Stimulated activated CD8-positive, alpha-beta memory T cell treated with anti-CD3 and anti-CD28 coated beads, Interleukin-2, amount 100 ng/mL, for 48 hours (primary cell): ENCODE measurements at places on chromosomes 12 and 14.

DNA sequence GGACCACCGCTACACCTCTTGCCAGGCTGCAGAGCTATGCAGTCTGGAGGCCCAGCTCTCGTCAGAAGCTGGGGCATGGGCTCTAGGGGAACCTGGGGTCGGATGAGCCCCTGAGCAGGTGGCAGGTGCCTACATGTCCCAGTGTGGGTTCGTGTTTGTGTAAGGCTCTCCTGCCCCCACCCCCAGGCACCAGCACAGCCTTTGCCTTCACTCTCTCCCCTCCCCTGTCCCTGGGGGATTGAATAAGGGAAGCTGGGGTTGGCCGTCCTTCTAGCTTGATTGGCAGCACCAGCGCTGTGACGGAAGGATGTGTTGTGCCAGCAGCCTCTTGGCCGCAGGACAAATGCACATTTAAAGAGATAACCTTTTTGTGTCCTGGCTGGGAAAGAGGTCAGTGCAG, 34.8 kb upstream of the TSPAN9 start:
- no peak for DNase-seq

DNA sequence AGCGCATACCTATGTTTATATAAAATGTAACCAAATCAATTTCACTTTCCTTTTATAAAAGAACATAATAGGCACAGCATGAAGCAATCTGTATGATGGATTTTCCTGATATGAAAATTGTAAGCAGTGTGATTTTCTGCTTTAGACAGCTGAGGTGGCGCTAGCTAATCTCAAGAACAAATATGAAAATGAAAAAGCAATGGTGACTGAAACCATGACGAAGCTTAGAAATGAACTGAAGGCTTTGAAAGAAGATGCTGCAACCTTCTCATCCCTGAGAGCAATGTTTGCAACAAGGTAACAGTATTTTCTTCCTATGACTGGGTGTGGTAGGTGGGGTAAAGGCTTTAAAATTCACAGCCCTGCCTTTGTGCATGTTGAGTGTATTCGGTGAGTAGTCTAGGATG, 65.0 kb upstream of the FGD4 start:
- no peak for DNase-seq

DNA sequence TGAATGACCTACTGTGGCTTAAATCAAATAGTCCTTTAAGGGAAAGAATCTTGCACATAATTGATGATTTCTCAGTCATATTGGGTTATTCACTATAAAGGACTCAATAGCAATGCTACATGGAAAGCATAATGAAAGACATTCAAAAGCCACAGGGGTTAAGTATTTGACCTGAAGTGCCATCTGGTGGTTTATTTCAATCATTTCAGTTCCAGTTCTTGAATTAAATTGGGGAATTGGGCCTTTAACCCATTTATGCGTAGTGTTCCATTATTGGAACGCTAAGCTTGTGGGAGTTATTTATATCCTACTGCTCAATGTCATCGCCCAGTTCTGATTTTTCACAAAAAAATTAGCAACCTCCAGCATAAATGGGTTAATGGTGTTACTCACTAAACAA, 41.3 kb upstream of the C12orf71 start:
- DNase-seq: no peak

- peak; percentile 54 for DNase-seq
Observed at GRCh38 chr12:47819138-47819895, 386 bp downstream of the HDAC7 start.

GRCh38 chr12:28771968-28772367, 377.1 kb upstream of the FAR2 start:
- no peak for DNase-seq

DNA sequence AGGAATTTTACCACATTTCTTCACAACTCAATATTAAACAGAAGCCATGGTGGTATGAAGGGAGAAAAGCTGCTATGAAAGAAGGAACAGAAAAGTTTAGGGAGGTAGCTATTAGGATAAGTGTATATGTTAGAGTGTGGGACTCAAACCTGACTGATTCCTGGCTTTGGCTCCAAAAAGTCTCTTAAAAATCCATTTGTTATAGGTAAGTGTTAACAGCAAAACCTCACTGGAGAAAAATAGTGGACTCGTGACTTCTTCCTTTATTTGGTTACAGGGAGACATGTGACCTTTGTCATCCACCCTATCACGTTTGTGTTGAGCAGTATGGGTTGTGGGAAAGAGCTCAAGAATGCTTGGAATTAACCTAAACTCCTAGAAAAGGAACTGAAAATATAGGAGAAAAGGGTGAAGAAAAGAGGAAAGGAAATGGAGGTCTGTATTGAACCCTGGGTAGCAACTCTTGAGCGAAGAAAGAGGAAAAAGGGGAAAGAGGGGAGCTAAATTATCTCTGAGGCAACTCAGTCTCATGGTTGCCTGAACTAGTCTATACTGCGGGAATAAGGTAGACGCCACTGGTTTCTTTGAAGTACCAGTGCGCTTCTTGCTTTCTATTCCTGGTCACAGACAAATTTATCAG, 3.6 kb upstream of the EID3 start:
- DNase-seq: no peak

DNA sequence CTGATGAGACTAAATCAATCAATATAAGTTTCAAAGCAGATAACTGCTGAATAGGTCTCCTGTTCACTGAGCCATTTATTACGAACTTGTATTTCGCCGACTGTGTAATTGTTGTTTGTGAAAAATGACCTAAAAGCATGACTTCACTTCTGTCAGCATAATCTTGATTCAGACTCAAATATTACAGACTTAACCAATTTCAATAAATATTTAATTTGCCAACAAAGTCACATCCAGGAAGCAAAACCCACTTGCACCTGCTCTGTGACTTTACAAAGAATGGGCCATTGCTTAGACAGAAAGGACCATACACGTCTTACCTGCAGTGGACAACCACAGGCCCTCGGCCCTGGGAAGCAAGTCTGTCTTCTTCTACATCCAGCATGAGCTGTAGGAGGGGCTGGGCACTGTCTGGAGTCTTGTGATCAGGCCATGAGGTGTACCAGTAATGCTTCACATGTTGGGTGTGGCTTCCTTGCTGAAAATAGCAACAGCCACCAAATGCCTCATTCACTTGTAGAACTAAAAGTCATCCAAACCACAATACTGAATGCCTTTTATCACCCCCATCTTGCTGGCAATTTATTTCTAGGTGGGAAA, 23.5 kb upstream of the PTPRB start:
- DNase-seq: no peak

GRCh38 chr12:74021937-74022336, 515.7 kb upstream of the ATXN7L3B start:
- peak; percentile 1 for DNase-seq

- no peak for DNase-seq
Observed at GRCh38 chr14:75223664-75224154, 47.3 kb upstream of the TMED10 start.

- DNase-seq: no peak
Observed at GRCh38 chr12:30092983-30093617, 309.4 kb upstream of the TMTC1 start.

GRCh38 chr12:54282949-54283593, 2.5 kb downstream of the HNRNPA1 start:
- no peak for DNase-seq

DNA sequence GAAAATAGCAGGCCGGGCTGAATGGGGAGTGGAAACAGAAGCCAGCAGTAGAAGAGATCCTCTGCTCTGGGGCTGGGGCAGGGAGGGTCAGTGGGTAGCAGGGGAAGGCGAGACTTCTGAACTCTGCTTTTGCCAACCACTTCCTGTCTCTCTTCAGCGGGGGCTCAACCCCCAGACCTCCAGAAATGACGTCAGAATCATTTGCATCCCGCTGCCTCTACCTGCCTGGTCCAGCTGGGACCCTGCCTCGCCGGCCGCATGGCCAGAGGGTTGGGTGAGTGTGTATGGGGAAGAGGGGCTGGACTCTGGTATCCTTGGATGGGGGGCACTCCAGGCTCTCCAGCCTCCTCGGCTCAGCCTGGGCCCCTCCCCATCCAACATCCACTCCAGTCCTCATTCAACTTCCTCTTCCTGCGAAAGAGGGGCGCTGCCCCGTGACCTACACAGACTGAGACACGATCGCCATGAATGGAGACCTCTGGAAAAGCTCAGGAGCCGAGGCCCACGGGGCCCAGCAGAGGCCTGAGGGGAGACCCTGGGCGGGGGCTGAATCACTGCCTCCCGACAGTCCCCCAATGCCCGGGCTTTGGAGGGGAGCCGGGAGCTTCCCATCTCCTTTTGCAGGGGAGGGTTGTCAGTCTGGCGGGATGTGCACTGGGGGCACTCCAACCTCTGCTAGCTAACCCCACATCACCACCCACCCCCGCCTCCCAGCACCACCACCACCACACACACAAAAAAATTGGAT, 458 bp upstream of the HOXC4 start:
- DNase-seq: no peak

- DNase-seq: peak; percentile 57
Observed at GRCh38 chr12:49388682-49389386, 21.6 kb downstream of the SPATS2 start.

DNA sequence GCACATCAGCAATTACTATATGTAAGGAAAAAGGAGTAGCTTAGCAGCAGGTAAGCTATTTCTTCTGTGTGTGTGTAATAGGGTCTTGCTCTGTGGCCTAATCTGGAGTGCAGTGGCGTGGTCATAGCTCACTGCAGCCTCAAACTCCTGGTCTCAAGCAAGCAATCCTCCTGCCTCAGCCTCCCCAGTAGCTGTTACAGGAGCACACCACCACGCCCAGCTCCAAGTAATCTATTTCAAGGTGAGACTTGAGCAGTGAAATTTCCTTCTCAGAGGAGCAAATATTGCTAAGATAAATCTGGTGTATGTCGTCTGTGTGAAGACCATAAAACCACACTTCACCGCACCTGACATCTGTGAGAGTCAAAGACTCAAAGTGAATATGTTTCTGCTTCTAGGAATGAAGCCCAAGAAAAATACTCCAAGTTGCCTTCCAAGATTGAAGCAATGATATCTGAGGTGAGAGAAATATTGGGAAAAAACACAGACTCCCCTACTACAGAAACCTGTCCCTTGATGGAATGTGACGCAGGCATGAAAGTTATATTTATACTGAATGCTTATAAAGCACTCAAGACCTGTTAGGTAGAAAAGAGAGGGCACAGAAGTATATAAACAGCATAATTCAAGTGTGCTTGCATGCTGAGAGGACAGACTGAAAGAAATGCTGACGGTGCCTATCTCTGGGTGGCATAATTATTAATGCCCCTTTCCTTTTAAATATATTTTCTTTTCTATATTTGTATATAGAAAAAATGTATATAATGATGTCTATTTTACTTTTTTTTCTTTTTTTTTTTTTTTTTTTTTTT, 2.5 kb upstream of the SELPLG start:
- no peak for DNase-seq

GRCh38 chr14:92970271-92970670, 47.3 kb downstream of the CHGA start:
- DNase-seq: no peak

GRCh38 chr14:79333198-79333546, 878.1 kb downstream of the DIO2 start:
- DNase-seq: no peak

DNA sequence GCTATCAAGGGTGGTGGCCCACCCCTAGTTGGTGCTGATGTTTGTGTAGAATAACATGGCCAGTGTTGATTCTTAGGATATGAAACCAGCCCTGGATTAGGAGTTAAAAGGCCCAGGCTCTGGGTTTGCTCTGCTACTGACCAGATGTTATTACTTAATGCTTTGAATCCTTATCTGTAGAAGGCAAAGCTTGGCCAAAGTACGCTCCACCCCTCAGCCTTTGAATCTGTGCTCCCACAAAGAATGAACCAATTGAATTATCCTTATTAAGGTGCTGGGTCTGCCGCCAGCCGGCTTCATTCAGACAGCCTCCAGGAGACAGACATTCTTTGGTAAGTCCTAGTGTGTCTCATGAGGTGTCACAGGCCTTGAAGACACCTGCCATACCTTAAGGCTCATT, 41.8 kb downstream of the AKAP3 start:
- DNase-seq: no peak

DNA sequence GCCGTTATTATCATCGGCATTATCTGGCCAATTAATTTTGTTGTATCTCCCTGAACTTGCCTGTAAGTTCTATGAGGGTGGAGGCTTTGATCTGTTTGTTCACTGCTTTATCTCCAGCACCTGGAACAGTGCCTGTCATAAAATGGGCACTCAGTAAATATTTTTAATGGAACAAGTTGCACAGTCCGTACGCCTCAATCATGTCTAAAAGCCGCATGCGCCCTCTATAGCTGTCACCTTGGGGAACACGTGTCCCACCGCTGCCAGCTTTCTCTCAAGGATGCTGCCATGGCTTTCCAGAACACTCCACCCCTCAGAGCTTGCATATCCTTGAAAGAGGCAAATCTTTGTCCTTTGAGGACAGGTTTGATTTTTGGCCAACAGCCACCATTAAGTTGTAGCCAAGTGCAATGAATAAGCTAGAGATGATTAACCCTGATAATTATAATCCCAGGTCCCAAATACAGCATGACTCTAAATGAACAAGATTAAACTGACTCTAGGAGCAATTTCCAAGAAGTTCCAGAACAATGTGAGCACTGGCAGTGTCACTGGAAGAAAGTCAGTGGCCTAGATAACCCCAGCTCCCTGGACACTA, 55.1 kb downstream of the ERH start:
- DNase-seq: no peak

GRCh38 chr12:65248656-65249633, 29.5 kb upstream of the MSRB3 start:
- DNase-seq: no peak

DNA sequence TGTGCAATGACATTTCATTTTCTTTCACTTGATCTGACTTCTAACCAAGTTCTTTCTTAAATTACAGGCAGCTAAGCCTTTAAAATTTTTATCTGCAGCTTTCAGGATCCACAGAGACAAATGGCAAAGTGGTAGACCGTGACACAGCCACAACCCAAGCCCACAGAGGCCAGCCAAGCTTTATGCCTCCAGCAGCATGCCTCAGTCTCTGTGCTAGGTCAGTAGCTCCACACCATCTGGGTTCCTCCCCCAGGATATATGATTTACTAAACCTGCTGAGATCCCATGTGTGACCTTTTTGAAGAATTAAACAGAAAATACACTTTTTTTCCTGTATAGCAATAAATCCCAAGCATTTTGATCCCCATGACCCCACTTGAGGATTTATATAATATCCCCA, 290.4 kb upstream of the CAND1 start:
- no peak for DNase-seq

GRCh38 chr12:49783917-49784676, 42.7 kb downstream of the TMBIM6 start:
- no peak for DNase-seq

DNA sequence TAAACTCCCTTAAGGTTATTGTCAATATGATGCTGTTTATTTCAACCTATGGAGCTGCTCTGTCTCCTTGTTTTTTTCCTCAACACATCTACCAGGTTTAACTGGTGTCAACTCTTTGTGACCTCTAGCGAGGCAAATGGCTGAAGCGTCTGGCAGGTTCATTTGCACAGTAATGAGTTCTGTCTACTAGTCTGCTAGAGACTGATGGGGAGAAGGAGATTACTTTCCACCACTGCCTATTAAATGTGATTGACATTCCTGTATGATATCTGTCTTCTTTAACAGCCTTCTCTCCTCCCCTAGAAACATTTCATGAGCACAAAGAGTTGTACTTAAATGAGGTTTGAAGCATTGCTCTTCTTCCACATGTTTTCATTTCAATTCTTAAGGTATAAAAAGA, 253.7 kb downstream of the SLC6A15 start:
- DNase-seq: no peak

GRCh38 chr12:20628999-20629398, 66.1 kb upstream of the SLCO1C1 start:
- DNase-seq: no peak
